ENCODE measurements at places on chromosomes 16 and 17.

DNA sequence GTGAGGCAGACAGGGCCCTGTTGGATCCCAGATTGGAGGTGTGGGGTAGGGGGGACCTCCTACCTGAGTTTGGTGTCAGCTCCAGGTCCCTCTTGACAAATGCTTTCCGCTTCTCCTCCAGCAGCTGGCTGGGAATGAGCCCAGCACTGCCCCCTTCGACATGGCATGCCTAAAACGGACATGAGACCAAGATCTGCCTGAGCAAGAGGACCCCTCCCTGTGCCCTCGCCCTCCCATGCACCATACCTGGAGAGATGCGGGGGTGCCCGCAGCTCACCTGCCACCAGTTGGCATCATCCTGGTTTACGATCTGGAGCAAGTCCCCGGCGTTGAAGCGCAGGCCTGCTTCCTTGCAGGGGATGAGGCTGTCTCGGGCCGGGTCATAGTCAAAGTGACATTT is 26.2 kb downstream of the MPP2 start:
- no peak for DNase-seq

- DNase-seq = no peak
These were observed 100.7 kb downstream of the MGAT5B start for GRCh38 chr17:76968707-76969597.

DNA sequence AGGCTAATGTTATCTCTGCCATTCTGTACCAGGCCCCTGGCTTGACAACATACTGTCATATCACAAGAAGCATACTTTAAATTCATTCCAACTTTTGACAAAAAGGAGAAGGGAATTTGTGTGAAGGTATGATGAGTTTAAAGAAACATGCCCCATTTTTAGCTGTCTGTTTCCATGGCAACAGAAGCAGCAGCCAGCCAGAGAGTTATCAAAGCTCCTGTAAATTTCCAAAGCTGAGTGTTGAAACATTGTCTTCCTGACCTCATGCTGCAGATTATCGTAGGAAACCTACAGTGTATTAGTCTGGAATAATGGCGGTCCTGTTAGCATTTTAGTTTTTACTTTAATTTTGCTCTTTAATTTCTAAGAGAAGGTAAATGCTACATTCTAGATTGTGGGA is 124.9 kb downstream of the MRTFB start:
- no peak for DNase-seq

- no peak for DNase-seq
These were observed 45.1 kb downstream of the ZNF423 start for GRCh38 chr16:49810831-49811230.

- no peak for DNase-seq
These were observed 53.3 kb downstream of the HIC1 start for GRCh38 chr17:2108170-2108569.

- no peak for DNase-seq
These were observed 269.5 kb upstream of the ZFHX3 start for GRCh38 chr16:73317321-73317857.

DNA sequence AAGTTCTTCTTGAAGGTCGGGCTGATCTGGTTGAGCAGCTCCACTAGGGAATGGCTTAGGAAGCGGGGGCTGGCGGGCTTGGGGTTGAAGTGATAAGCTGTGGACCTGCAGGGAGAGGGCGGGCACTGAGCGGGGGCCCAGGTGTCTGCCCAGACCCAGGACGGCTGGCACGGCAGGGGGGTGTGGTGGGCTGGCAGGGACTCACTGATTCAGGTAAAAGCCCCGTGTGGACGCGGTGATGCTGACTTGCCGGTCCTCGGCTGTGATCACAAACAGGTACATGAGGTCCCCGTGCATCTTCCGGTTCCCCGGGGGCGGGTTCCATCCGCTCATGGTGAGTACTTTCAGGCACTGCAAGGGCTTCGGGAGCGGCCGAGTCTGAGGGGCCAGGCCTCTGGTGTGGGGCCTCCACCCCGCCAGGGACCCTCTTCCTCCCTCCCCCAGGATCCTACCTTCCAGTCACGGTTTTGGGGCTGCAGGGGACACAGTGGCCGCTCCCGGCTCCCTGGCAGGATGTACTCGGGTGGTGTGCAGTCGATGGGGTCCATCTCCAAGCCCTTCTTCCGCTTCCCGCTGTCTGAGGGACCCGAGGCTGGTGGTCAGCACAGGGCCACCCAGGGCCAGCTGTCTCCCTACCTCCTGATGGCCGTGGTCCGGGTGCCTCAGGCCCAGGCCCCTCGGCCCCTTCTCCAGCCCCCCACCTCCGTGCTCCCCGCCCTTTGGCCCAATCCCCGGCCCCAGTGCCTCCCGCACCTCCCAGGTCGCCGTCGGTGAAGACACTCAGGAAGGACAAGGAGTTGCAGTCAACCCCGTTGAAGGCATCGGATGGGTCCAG is 10.2 kb downstream of the CLUH start:
- no peak for DNase-seq

- no peak for DNase-seq
These were observed 494.6 kb downstream of the CDH11 start for GRCh38 chr16:64627288-64627687.

GRCh38 chr17:19579867-19580565 is 46.4 kb downstream of the SLC47A1 start:
- no peak for DNase-seq

DNA sequence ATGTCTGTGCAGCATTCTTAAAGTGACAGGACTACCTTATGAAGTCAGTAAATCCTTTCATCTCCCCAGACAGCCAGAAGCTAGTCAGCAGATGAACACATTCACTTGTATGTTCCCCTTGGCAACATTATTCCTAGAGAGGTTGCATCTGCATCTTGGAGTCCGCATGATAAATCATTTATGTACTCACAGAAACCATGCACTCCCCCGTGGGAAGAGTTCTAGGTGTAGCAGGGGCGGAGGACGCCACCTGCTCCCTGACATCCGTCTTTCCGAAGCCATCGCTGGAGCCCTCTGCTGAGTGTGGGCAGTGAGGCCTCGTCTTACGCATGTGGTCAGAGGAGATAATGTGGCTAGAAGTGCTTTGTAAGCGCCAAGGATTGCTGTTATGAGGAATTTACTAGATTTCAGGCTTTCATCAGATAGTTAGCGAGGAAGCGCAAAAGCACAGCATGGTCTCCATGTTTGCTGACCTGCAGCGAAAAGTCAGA is 144.5 kb downstream of the RPTOR start:
- DNase-seq = peak; percentile 45

DNA sequence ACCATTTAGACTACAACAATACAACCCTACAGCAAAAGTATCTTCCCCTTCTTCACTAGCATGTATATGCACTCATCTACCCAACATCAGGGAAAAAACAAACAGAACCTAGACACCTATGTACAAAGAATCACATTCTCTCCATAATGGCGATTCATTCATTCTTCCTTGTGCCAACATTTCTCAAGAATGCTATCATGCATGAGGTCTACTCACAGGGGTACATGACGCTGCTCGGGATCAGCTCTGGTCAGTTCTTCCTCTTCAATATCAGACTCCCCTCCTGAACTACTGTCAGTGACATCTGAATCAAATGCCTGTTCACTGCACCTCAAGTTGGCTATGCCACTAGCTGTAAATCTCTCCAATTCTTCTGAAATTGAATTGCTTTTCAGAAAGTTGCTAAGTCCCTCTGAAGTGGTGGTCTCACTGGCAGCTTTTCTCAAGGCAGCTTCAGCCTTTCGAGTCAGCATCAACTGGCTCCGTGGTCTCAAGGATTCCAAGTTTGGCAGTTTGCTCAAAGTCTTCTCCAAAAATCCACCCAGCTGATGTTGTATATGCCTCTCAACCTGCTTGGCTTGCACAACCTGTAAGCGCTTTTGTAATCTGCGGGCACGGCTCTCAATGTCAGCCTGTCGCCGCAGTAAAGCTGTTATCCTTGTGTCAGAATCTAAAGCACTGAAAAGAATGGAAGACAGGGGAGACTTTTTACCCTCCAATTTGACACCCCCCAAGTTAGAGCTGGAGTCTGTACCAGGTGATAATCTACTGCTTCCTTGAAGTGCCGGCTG is 22.4 kb downstream of the KANSL1 start:
- no peak for DNase-seq

DNA sequence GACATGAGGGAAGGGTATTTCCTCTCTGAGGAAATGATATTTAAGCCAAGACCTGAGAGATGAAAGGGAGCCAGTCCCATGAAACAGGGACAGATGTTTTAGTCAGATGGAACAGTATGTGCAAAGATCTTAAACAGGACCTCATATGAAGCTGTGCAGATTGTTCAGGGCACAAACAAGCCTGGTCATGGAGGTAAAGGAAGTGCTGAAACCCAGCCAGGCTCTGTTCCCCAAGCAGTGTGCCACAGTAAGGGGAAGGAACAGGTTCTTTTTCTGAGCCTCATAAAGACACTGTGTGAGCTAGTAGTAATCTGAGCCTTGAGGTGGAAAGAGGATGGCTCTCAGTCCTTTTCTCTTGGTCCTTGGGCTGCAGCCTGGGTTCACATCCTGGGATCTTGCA is 159.9 kb downstream of the ANKFN1 start:
- no peak for DNase-seq

DNA sequence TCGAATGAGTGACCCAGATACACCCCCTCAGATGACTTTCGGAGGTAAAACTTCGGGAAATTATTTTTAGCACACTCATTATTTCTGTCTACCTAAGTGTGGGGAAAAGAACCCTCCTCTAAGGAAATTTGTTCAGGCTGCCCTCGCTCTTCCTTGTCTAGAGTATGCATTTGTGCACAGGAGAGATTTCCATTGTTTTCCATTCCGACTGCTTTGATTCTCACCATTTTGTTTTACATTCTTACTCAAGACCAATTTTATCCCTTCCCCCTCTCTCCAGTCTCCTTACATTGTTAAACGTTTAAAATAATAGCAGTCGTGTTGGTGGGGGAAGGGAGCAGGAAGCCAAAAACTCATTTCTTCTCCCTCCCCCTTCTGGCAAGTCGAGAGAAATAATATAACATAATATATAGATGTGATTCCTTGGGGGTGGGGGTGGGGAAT is 1.5 kb upstream of the CHD3 start:
- DNase-seq = no peak

- DNase-seq = no peak
These were observed 113.3 kb downstream of the ZNF423 start for GRCh38 chr16:49742428-49743202.

DNA sequence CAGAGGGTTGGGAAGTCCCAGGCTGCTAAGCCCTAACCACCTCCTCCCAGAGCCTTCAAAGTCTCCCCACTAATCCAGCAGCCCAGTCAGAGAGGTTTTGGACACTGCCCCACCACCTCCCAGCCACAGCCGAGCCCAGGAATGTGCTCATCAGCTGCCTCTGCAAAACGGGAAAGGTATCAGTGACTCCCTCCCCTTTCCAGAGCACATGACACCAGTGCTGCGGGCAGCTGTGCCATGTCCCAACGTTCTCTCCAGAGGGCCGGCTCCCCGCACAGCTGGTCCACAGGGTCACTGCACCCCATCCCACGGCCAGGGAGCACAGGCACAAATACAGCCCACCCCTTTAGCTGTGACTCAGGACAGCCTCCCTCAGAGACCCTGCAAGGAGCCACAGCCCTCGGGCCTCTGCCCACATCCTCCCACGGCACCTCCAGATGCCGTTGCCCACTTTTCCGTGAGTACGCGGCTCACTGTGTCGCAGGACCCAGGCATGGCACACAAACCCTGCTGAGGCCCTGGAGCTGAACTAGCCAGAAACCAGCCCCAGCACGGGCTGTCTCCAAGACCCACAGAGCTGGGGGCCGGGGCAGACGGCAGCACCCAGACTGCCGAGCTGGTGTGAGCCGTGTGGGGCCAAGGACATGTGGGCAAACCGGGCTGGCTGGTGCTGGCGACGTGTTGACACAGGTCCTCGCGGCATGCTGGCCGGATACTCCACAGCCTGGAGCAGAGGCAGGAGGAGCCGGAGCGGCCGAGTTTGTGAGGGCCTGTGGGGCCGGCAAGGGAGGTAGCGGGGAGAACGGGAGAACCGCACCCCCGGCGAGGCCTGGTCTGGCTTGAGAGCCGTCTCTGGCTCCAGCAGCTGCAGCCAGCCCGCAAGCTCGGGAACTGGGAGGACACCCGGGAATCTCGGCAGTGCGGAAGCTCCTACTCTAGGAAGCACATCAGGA is 6.3 kb upstream of the PPP1R27 start:
- no peak for DNase-seq

GRCh38 chr16:28108590-28109247 is 45.2 kb upstream of the GSG1L start:
- DNase-seq = no peak

DNA sequence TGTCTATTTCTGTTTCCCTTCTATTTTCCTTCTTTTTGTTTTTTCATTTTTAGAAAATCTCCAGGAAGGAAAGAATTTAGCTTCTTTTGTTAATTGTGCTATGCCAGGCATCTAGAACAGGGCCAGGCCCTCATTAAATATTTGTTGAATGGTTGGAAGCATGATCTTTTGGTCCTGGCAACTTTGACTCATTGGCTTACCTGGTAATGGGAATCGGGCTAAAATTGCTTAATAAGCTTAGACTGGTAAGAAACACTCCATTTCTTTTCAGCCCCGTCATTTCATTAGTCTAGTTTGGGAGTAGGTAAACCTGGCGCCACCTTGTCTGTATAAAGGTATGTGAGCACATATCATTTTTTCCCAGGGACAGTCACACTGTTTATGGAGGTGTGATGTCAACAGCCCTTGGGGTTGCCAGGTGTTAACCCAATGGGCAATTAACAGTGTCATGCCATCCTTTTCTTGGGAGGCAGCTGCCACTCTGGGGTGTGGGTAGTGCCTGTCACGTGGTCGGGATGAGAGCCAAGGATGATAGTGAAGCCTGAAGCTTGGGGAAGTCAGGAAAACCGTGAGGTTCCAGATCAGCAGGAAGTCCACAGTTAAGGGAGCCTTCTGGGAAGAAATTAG is 9.5 kb upstream of the NDEL1 start:
- no peak for DNase-seq

DNA sequence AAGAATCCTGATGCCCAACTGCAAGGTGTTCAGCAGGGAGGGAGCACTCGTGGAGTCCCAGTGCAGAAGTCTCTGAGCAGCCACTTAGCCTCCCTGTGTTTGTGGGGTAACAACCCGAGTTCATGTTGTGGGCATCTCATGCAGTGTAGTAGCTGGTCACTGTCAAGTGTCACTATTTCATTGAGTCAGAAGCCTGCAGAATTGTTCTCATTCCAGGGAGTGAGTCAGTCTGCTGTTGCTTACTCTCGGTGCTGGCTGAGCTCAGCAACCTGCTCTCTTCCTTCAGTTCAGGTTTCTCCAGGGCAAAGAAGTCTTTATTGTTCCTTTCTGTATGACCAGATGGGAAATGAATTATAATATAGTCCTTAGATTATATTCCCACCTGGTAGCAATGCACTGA is 24.1 kb downstream of the HMOX2 start:
- DNase-seq = no peak
